Chondrocyte (in vitro differentiated cells): ENCODE measurements at places on chromosomes 1 and 21. TPM values are rescaled to one million over a fixed set of nuclear protein-coding genes. Genes with fewer than 3 reads are reported as not detected.
A peak's percentile ranks its signal among the peaks of the same experiment; 100 is the strongest.

The PCAT6 gene
- 4.2 to 6.8 TPM (median 4.5 TPM) in 3 replicates for total RNA-seq

GRCh38 chr1:11881749-11882441 is 23.1 kb upstream of the NPPB start:
- H3K27me3 ChIP-seq: peaks cover 11% of the 10 kb centered on the region
- H3K27ac ChIP-seq: no peak overlapping the region
- H3K36me3 ChIP-seq: no peaks in the 10 kb centered on the region
- no peak overlapping the region for H3K4me3 ChIP-seq

The IL6R gene
- total RNA-seq: 1.1 to 1.4 TPM (median 1.3 TPM) in 3 replicates

DNA sequence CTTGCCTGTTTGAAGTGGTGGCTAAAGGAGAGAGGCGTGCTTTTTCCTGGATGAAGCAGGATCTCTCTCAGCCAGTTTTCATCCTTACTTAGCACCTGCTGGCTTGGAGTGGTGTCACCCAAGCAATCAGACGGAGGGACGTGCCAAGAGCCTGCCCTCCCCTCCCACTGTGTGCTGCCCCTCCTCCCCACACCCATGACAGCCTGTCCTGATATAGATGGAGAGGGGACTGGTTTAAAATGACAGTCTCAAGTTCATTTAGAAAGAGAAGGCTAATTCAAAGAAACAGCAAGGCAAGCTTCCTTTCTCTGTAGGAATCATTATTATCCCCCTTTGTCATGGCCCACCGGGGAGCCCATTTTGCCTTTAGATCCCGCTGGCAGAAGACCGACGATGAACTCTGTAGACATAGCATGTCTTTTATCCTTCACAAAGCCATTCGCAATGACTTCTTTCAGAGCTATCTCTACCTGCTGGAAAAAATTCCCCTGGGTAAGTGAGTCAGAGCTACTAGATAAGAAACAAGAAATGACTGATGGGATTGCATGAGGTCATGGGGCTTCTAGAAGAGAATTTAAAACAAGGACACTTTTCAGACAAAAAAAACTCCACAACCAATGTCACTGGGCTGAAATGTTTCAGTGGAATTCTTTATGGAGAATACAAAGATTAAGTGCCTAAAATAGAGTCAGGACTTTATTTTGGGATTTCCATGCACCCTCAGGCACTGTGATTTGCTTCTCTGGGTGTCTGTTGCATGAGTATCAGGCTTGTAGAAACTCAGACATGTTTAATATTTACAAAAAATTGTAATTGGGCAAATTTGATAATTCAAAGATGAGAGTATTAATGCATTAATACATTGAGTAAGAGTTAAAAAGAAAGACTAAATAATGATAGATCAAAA is at the start of gene NTMT2:
Gene NTMT2, plus strand, starts transcription at position 190 of the 907 bp plus-strand sequence. Its CDS starts 149 bp downstream, at position 339.
- H3K27ac ChIP-seq: no peak within 1 kb of the TSS
- no peak for DNase-seq
- no peaks in the 10 kb centered on the region for H3K27me3 ChIP-seq
- no peaks in the 10 kb centered on the region for H3K36me3 ChIP-seq

- DNase-seq: no peak
- H3K27ac ChIP-seq: no peak overlapping the region
- H3K36me3 ChIP-seq: peaks cover 4% of the 10 kb centered on the region
- no peaks in the 10 kb centered on the region for H3K4me1 ChIP-seq
- no peak overlapping the region for H3K4me3 ChIP-seq
Measured at GRCh38 chr1:167022384-167022783, 33.3 kb downstream of the MAEL start.

- peaks cover 12% of the 10 kb centered on the region for H3K36me3 ChIP-seq
- no peak for DNase-seq
- H3K4me1 ChIP-seq: no peaks in the 10 kb centered on the region
- no peak overlapping the region for H3K27ac ChIP-seq
Measured at GRCh38 chr1:50591598-50591997, 168.4 kb upstream of the DMRTA2 start.

- H3K27ac ChIP-seq: peak overlapping the region; percentile 41
- H3K4me3 ChIP-seq: peak overlapping the region; percentile 70
- no peaks in the 10 kb centered on the region for H3K27me3 ChIP-seq
- peaks cover 14% of the 10 kb centered on the region for H3K4me1 ChIP-seq
- no peak for DNase-seq
Measured at GRCh38 chr1:35708441-35708921, 10.2 kb downstream of the C1orf216 start.

DNA sequence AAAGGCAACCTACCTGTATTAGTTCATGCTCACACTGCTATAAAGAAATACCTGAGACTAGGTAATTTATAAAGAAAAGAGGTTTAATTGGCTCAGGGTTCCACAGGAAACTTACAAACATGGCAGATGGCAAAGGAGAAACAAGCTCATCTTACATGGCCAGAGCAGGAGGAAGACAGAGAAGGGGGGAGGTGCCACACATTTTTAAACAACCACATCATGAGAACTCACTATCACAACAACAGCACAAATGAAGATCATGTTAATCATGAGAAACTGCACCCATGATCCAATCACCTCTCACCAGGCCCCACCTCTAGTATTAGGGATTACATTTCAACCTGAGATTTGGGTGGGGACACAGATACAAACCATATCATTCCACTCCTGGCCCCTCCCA is 90.6 kb upstream of the KCTD3 start:
- H3K27me3 ChIP-seq: peaks cover 2% of the 10 kb centered on the region
- H3K27ac ChIP-seq: no peak overlapping the region
- peaks cover 1% of the 10 kb centered on the region for H3K36me3 ChIP-seq
- H3K4me3 ChIP-seq: no peak overlapping the region

The SPATA46 gene
- not detected in 3 replicates for total RNA-seq

DNA sequence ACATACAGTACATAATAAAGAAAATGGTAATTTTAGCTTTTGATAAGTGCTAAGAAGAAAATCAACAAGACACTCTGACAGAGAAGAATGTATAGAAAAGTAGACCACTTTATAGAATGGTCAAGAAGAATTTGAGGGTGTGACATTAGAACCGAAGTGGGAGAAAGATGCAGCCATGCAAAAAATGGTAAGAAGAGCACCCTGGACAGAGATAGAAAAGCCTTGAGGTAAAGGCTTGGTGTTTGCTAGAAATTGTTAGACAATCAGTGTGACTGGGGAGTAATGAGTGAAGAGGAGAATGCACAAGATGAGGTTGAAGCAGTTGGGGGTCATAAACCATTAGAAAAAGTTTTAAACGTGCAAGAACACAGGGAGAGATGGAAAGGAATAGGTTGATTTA is 23.5 kb downstream of the MAEL start:
- no peak overlapping the region for H3K4me3 ChIP-seq
- DNase-seq: no peak
- H3K27ac ChIP-seq: no peak overlapping the region
- H3K36me3 ChIP-seq: peaks cover 1% of the 10 kb centered on the region

- DNase-seq: no peak
- no peak overlapping the region for H3K4me3 ChIP-seq
- H3K4me1 ChIP-seq: peaks cover 19% of the 10 kb centered on the region
- H3K36me3 ChIP-seq: no peaks in the 10 kb centered on the region
Measured at GRCh38 chr1:96559707-96560596, 161.6 kb upstream of the PTBP2 start.

DNA sequence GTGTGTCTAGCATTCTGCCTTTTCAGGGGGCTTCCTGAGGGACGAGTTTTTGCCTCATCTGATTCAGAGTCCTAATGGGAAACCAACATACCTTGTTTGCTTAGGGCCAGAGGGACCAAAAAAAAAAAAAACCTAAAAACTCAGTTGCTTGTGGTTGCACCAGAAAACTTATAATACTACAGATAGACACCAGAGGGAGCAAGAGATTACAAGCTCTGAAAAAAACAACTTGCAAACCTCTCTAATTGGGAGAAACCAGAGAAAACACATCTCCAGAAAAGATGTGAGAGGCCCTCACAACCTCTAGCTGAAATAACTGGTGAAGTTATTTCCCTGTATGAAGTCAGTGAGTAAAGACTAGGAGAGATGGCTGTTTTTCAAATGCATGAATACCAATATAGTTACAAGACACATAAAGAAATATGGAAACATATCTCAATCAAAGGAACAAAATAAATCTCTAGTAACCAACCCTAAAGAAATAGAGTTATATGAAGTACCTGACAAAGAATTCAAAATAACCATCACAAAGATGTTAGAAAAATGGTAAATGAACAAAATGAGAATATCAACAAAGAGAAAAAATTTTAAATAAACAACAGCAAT is 233.7 kb upstream of the NFIA start:
- H3K27ac ChIP-seq: peak overlapping the region; percentile 97
- no peak overlapping the region for H3K4me3 ChIP-seq
- no peak for DNase-seq
- H3K27me3 ChIP-seq: no peaks in the 10 kb centered on the region
- H3K4me1 ChIP-seq: peaks cover 20% of the 10 kb centered on the region

The AKR7A3 gene
- total RNA-seq: 0.45 to 1.5 TPM (median 0.51 TPM) in 3 replicates

DNA sequence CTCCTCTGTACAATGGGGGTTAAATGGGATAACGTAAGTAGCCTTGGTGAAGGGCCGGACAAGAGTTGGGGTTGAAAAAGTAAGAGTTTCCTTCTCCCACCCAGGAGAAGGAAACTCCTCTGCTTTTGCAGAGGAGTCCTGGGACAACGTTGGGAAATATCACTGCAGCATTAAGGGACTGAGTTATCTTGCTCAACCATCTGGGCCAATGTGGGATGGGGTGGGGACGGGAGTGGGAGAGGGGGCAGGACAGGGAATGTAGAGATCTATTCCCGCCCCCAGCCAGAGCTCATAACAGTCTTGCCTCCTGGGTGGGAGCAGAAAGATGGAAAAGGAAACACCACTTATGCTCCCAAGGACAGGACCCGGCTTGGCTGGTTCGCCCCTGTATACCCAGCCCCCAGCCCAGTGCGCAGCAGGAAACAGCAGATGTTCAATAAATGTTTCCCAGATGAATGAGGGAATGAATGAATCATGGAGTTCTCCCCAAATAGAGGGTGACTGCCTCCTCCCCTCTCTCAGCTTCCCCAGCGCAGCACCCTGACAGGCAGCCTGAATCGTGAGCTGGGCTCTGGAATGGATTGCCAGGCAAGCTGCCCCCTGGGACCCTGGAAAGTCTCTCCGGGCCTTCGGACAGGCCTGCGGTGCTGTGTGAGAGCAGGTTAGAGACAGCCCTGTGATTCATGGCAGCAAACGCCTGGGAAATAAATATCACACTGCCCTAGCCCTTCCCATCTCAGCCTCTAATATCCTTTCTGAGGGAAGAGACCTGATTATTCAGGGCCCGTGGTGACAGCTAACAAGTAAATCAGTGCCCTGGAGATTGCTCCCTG is 24.8 kb downstream of the FBXO2 start:
- H3K36me3 ChIP-seq: no peaks in the 10 kb centered on the region
- H3K27me3 ChIP-seq: peaks cover 46% of the 10 kb centered on the region
- H3K27ac ChIP-seq: no peak overlapping the region

The UBXN10 gene
- not detected in 3 replicates for total RNA-seq

The S100A7A gene
- not detected in 3 replicates for total RNA-seq

GRCh38 chr1:74933500-74933899 is 200.5 kb downstream of the TYW3 start:
- no peak for DNase-seq
- no peak overlapping the region for H3K27ac ChIP-seq
- no peaks in the 10 kb centered on the region for H3K27me3 ChIP-seq
- H3K36me3 ChIP-seq: no peaks in the 10 kb centered on the region
- peaks cover 18% of the 10 kb centered on the region for H3K4me1 ChIP-seq

The SPRR1A gene
- not detected in 3 replicates for total RNA-seq

The USP21 gene
- 15.7 to 24.8 TPM (median 16.0 TPM) in 3 replicates for total RNA-seq

DNA sequence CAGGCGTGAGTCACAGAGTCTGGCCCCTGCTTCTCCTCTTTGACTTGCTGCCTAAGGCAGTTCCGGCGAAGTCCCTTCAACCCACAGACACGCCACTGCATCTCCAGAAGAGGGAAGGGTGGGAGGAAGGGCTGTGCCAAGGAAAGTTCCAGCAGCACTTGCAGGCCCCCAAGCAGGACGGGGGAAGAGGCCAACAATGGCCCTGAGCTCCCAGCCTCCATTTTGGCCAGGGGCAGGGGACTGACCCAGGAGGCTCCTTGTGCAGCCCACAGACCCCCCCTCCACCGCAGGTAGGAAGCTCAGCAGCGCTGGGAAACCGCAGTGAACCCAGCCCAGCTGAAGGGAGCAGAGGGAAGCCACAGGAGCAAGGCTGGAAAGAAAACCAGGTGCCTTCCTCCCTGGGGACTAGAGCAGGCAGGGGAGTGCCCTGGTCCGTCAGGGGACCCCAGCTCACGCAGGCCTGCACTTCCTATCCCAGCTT is 35.4 kb downstream of the ACOT7 start:
- H3K27ac ChIP-seq: no peak overlapping the region
- H3K27me3 ChIP-seq: no peaks in the 10 kb centered on the region
- DNase-seq: no peak
- no peak overlapping the region for H3K4me3 ChIP-seq
- no peaks in the 10 kb centered on the region for H3K36me3 ChIP-seq

The LHX4 gene
- 0.12 to 0.53 TPM (median 0.13 TPM) in 3 replicates for total RNA-seq

DNA sequence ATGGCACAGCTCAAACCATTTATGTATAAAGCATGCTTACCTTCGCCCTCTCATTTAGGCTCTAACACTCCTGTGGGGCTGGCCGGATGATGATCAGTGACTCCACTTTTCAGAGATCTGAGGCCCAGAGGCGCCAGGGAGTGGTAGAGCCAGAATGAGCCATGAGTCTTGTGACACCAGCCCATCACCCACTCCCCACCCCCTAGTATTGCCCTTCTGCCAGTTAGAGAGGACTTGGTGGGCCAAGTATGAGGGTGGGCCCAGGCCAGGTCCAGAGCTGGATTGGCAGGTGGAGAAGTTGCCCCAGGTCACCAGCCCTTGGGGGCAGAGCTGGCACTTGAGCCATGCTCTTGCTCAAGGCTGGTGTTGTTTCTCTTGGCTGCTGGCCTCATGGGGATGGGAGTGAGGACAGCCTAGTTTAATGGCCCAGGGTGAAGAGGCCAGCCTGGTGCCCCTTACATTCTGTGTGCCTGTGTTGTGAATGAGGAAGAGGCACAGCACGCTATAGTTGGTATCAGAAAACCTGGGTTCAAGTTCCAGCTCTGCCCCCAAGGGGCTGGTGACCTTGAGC is 30.2 kb upstream of the TTC4 start:
- peaks cover 15% of the 10 kb centered on the region for H3K27me3 ChIP-seq
- no peak overlapping the region for H3K27ac ChIP-seq
- H3K4me1 ChIP-seq: no peaks in the 10 kb centered on the region
- no peaks in the 10 kb centered on the region for H3K36me3 ChIP-seq
- peak; percentile 72 for DNase-seq
- H3K4me3 ChIP-seq: no peak overlapping the region

The ARHGEF16 gene
- 1.1 to 4.1 TPM (median 2.0 TPM) in 3 replicates for total RNA-seq

DNA sequence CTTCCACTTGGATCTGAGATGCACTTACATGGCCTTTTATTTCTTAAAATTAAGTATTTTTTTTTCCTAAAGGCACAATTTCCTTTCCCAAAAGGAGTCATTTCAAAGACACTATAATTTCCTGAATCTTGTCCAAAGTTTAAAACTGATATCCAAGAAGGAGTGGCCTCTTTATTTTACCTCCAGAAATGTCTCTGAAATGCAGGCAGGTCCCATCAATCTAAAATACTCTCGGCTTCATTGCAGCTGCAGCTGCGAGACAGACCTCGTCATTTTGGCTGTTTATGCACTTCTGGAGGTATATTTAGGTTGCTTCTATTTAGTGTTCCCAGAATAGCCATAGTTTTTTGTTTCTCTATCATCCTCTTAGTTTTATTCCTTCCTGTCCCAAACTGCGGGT is 172.7 kb upstream of the COA6 start:
- H3K36me3 ChIP-seq: no peaks in the 10 kb centered on the region
- DNase-seq: no peak
- no peaks in the 10 kb centered on the region for H3K4me1 ChIP-seq
- no peak overlapping the region for H3K27ac ChIP-seq
- H3K4me3 ChIP-seq: no peak overlapping the region

The ZNF670 gene
- 2.3 to 3.6 TPM (median 2.7 TPM) in 3 replicates for total RNA-seq
